ENCODE measurements at places on chromosomes 2 and 18.

DNA sequence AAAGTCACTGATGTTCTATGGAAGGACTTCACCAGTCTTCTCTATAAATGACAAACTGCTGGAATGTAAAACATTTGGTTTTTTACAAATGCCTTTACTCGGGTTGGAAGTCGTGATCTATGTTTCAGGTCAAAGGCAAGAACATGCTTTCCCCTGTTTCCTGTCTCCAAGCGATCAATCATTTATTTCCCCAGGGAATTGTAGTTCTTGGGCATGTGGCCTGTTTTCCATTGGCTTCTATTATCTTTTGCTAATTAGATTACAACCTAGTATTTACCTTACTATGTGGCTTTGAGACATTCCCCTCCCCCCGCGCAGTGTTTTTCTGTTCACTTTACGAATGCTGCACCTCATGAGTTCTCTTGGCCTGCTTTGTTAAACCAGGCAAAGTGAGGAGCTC is 684.2 kb downstream of the EPHA4 start:
- no peaks in the 10 kb centered on the region for H3K4me1 ChIP-seq
- no peak overlapping the region for H3K27ac ChIP-seq
- H3K4me3 ChIP-seq, result no peak overlapping the region
- no peaks in the 10 kb centered on the region for H3K36me3 ChIP-seq
- H3K27me3 ChIP-seq, result no peaks in the 10 kb centered on the region

DNA sequence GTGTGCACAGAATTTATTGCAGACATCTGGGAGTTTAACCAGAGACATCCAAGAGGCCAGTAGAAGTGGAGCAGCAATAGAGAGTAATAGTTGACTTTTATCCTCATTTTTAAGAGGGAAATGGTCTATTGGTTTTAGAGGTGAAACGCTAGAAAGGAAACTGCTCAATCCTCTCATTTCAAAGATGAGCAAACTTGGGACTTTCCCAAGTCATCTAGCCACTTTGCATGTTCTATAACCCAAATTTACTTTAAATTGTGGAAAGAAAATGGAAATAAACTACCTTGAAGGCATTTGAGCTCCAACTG is 601.7 kb downstream of the ARHGAP15 start:
- H3K36me3 ChIP-seq, result peaks cover 37% of the 10 kb centered on the region
- DNase-seq, result no peak

DNA sequence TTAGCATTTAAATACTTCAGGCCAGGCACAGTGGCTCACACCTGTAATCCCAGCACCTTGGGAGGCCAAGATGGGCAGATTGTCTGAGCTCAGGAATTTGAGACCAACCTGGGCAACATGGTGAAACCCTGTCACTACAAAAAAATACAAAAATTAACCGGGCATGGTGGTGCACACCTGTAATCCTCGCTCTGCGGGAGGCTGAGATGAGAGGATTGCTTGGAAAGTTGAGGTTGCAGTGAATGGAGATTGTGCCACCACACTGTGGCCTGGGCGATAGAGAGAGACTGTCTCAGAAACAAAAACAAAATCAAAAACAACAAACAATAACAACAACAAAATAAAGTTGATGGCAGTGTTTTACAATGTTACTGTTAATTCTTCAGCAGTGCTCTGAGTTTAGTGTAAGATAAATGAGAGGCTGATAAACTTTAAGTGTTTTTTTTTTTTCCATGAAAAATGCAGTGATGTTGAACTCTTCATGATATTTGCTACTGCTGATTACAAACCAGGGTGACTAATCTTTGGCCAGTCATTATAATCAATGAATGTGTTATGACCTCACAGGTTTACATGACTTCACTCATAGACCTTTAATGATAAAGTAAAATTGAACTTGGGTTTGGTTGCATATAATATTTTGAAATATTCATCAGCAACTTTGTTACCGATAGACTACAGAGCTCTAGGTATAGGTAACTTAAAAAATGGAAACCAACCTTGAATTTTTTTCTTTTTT is 2.5 kb downstream of the ITGAV start:
- no peak for DNase-seq
- no peak overlapping the region for H3K27ac ChIP-seq
- no peaks in the 10 kb centered on the region for H3K27me3 ChIP-seq

- DNase-seq, result no peak
- H3K27ac ChIP-seq, result no peak overlapping the region
- no peaks in the 10 kb centered on the region for H3K4me1 ChIP-seq
- H3K27me3 ChIP-seq, result peaks cover 4% of the 10 kb centered on the region
- H3K36me3 ChIP-seq, result no peaks in the 10 kb centered on the region
Observed at GRCh38 chr18:63003899-63004298, 288.6 kb downstream of the PHLPP1 start.

All from activated CD4-positive, alpha-beta T cell treated with anti-CD3 and anti-CD28 coated beads, Interleukin-2, amount 10 ng/mL, durations not matched to agents 7 days and 5 days (primary cell).